ENCODE measurements at places on chromosomes 12 and 14.

GRCh38 chr12:1918081-1918883 lies at the start of gene CACNA2D4:
TSS of gene CACNA2D4 (minus strand) at chr12:1918652. CDS start at chr12:1918473, 179 bp downstream.
- DNase-seq = no peak

- no peak for DNase-seq
Observed at GRCh38 chr14:90625445-90625844, 190.8 kb downstream of the TTC7B start.

DNA sequence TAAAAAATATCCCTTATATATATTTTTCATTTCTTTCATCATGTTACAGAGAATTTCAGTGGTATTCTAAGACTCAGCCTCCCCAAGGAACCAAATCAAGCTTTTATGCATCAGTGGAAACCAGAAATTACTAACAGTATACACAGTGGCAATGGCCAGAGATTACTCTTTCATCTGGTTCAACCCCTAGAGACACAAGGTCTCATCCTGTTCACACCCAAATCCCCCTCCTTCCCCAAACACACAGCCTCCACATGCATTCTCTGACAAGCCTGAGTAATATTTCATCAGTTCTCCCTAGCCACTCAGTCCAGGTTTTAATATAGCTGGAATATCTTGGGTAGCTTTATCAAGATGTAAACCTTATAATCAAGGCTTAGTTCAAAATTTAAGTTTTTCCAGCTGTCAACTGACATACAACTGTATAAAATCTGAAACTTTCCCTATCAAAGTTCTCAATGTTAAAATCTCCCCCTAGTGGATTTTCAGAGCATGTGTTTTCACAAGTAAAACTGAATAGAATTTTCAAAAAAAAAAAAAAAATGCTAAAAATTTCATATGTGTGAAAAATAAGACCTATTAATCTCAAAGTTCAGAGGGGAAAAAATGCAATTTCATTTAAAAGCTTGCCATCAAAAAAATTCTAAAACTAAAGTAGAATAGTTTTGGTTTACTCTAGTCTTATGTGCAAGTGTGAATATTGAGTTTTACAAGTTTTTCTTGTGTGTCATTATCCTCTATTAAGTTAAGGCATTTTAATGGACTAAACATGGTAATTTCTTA lies 10.5 kb upstream of the SSTR1 start:
- DNase-seq = peak; percentile 17

- no peak for DNase-seq
Observed at GRCh38 chr14:93347850-93348249, 868 bp downstream of the COX8C start.

GRCh38 chr12:52207106-52207505 lies 15.3 kb upstream of the KRT80 start:
- no peak for DNase-seq

DNA sequence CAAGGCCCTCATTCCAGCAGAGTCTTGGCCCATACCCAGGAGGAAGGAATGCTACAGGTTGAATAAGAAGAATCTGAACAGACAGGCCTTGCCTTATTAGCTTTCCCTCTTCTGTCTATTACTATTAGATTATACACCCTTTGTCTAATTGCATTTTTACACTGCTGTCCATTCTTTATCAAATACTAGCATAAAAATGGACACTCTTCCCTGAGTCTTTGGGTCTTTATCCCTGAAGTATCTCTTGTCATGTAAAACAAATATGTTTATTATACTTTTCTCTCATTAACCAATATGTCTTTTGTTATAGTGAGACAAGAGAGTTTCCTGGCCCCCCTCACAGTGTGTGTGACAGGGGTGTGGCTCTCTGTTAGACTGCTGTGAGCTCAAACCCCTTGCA lies 897.4 kb upstream of the SEL1L start:
- no peak for DNase-seq

GRCh38 chr14:89162586-89162985 lies 254.4 kb downstream of the FOXN3 start:
- no peak for DNase-seq

GRCh38 chr14:90759370-90760077 lies 56.7 kb downstream of the TTC7B start:
- DNase-seq = no peak

DNA sequence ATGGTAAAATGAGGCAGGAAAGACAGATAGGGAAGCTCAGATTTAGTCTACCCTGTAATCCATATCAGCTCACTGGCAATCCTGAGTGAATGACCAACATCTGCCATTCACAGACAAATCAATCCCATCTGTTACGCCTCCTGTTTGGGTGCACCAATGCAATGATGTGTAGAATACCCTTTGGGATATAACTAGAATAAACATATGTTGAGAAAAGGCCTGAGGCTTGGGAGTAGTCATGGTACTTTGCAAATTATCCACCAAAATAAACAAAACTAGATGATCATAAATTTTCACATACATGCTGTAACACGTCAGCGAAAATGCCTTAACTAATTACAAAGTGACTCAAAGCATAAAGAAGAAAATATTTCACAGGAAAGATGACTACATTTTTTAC lies 78.8 kb downstream of the KCNC2 start:
- DNase-seq = no peak

GRCh38 chr14:58963873-58964597 lies 224.4 kb upstream of the DAAM1 start:
- DNase-seq = no peak

GRCh38 chr12:88245905-88246304 lies 103.8 kb downstream of the TMTC3 start:
- no peak for DNase-seq

- DNase-seq = no peak
Observed at GRCh38 chr12:65792724-65793123, 31.6 kb upstream of the HMGA2 start.

DNA sequence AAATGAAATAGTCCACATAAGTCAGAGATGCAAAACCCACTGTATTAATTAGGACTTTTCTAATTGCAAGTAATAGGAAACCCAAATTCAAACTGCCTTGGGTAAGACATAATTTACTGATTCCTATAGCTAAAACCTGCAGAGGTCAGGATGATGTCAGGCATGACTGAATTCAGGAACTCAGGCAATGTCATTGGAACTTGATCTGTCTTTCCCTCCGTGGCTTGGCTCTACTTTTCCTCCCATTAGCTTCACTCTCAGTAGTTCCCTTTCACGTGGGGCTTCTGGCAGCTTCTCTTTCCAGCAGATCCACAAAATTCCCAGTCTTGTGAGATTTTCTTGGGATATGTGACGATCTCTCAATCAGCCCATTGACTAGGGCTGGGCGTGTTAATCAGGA lies 2.4 kb upstream of the JDP2 start:
- no peak for DNase-seq

GRCh38 chr12:70032076-70032475 lies 207.0 kb downstream of the MYRFL start:
- no peak for DNase-seq

GRCh38 chr12:69897744-69898143 lies 72.7 kb downstream of the MYRFL start:
- peak; percentile 79 for DNase-seq

GRCh38 chr14:27090716-27091115 lies 492.9 kb upstream of the NOVA1 start:
- DNase-seq = no peak

GRCh38 chr12:1644534-1645438 lies 15.8 kb downstream of the WNT5B start:
- no peak for DNase-seq

DNA sequence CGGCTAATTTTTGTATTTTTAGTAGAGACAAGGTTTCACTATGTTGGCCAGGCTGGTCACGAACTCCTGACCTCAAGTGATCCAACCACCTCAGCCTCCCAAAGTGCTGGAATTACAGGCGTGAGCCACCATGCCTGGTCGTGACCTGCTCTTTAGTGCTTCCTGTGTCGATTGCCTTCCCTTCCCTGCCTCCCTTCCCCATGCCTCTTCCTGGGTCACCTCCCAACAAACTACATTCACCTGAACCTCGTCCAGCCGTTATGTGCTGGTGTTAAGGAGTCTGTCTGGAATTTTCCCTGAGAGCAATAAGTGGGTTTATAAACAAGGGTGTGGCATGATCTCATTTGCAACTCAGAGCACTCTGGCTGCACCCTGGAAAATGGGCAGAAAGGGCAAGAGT lies 32.1 kb upstream of the C12orf76 start:
- no peak for DNase-seq

GRCh38 chr12:121170151-121170550 lies 37.5 kb downstream of the P2RX7 start:
- no peak for DNase-seq

Data from SW480 (cell line).